Astrocyte of the cerebellum (primary cell): ENCODE measurements at places on chromosomes 7 and 10.
A peak's percentile ranks its signal among the peaks of the same experiment; 100 is the strongest.

DNA sequence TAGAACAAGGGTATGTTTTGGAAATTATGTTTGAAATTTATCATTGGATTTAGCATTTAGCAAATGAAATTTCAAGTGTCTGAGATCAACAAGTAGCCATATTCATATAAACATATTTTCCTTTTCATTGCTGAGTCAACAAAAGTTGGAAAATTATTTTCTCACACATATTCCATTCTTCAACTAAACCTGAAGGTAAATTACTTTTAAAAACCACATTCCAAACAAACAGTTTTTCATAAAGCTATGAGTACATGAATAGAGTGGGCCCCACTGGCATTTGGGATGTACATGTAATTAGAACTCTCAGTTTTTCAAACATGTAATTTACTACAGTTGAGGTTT is 178.3 kb upstream of the MKLN1 start:
- DNase-seq = no peak

GRCh38 chr10:100858747-100859483 is 53.8 kb upstream of the SLF2 start:
- no peak for DNase-seq

DNA sequence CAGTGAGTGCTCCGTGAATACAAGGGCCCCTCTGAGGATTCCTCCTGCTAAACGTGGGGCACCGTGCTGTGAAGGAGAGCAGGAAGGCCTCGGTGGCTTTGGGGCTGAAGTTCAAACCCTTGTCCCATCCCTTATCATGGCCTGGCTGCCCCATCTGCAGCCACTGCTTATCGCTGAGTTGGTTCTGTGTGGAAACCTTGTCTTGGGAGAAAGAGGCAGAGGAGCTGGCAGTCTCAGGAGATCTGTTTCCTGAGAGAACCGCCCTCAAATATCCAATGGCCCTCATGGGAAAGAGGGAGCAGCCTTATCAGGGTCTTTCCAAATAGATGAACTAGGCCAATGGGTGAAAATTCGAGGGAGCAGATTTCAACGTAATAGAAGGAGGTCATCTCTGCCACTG is 52.0 kb upstream of the NRF1 start:
- DNase-seq = no peak

DNA sequence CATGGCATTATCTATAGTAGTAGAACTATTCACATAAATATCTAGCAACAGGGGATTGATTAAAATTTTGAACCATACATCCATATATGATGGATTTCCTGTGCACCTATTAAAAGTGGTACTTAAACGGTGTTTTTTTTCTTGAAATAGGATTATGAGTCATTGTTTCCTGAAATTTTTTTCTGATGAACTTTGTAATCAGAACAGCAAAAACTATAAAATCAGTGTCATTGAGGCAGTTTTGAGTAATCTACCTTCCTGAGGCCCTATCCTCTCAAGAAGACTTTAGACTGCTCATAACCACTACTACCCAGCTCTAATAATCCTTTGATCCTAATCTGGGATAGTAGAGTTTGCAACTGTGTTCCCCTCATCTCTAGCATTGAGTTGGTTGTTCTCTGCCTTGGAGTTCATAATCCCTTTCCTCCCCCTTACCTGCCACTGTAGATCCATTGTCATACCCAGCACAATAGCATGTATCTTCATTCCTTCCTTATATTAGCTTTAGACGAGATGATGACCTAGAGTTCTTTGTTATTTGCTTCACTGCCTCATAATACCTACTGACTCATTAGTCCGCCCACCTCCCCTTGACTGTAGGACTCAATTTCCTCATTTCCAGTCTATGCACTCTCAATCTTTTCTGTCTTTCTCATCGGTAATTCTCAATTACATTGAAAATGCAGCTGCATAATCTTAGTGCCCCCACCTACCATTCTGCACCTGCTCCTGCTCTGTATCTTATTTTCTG is 133.4 kb downstream of the LRRC4 start:
- DNase-seq = no peak

DNA sequence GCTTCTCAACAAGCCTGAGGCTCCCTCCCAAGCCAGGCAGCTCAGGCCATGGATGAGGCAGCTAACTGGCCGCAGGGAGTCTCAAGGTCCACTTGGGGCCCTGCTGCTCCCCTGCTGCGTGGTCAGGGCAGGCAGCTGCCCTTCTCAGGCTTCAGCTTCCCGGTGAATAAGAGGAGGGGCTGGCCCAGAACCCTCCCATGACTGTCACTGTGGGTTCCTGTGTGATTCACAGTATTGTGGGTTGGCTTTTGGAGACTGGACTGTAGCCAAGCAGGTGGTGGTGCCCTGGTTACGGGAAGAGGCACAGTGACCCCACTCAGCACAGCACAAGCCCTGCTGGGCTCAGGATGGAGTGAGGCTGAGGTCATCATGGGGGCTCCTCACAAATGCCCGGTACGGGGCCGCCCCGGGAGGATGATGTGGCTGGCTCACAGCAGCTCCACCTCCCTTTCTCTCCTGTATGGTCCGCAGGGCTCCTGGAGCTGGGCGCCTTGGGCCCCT is 189.8 kb downstream of the HECW1 start:
- peak; percentile 65 for DNase-seq

- DNase-seq = no peak
These were observed 61.6 kb downstream of the CLEC2L start for GRCh38 chr7:139585042-139585441.

- DNase-seq = no peak
These were observed 19.1 kb downstream of the BTRC start for GRCh38 chr10:101373063-101373462.

DNA sequence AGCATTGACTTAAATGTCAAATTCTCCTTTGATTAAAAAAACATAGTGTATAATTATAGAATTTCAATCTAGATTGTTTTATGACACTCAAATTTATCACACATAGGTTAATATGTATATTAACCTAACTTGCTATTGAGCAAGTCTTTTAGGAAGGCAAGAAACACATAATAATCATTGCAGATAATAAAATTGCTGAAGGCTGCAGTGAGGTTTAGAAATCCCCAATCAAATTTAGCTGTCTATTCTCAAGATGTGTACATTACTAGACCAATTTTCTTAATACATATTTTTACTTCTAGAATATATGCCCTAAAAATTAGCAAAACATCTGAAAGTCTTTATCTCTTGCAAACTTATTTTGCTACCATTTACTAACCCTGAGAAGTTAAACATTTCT is 34.9 kb upstream of the SEMA3D start:
- no peak for DNase-seq

- no peak for DNase-seq
These were observed 149.5 kb downstream of the PPP1R9A start for GRCh38 chr7:95056901-95057300.

DNA sequence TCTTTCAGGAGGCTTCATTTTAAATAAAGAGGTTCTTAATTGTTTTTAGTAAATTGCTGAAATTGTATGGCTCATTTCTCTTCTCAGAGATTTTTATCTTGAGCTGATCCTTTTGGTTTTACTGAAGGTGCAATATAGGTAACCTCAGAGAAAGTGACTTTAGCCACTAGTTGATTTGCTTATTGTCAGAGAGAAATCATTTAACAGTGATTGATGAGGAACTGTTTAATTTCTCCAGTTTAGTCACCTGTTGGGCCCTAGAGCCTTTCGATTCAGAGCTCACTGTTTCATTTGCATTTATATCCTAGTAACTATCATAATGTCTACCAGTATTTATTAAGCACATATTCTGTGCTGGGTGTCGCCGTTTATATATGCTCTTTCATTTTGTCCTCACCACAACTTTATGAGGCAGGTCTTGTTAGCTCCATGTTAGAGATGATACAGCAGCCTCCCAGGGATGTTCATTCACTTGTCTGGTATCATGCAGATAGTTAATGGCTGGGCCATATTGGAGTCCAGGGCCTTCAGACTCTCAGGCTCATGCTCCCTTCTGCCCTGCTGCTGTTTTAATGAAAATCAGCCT is 42.1 kb downstream of the KAT6B start:
- DNase-seq = no peak

DNA sequence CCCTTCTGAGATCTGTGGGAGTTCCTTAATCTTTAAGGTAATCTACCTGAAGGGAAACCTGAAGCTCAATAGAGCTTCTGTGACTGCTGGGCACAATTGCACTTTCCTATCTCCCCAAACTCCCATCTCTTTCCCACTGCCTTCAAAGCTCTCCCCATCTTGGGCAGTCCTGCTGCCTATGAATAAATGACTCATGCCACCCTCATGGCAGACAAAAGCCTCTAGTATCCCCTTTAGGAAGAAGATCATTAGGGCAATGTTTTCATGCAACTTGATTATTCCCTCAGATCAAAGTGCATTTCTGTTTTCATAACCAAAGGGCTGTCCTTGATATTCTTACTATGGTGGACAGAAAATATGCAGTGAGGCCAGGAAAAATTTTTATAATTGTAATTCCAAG is 704.9 kb upstream of the LRRN3 start:
- no peak for DNase-seq

- DNase-seq = no peak
These were observed 18.4 kb downstream of the LRRC27 start for GRCh38 chr10:132350391-132350790.

DNA sequence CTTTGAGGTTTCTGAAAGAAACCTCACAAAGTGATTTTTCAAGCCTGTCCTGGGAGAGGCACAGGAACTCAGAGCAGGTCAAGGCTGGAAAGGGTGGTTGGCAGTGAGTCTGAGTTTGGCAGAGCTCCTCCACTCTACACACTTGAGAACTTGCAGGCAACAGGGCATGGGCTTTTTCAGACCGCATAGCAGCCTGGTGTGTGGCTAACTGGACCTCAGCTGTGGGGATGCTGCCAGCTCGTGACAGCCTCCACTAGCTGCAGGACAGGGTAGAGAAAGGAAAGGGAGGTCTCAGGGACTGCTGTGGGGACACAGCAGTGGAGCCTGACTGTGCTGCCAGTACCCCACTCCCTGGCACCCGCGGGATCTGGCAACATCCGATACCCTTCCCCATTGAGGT is 2.6 kb downstream of the CDHR1 start:
- no peak for DNase-seq

DNA sequence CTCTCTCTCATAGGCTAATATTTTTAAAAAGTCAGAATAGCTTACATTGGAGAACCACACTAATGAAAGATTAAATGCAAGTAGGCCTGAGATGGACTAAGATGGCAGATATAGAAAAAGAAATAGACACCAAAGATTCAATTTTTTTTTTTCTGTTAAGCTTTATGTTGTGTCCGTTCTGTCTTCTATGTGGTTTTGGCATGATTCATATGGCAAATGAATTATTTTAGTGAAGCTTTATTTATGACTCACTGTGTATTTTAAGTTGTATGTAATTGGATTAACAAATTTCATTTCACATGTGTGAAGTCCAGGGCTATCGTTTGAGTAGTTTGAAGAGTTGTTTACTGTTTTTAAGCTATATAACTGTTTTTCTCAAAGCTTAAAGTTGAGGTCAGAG is 214.8 kb downstream of the CAMK1D start:
- no peak for DNase-seq

GRCh38 chr7:38703093-38703492 is 71.9 kb upstream of the AMPH start:
- DNase-seq = no peak

DNA sequence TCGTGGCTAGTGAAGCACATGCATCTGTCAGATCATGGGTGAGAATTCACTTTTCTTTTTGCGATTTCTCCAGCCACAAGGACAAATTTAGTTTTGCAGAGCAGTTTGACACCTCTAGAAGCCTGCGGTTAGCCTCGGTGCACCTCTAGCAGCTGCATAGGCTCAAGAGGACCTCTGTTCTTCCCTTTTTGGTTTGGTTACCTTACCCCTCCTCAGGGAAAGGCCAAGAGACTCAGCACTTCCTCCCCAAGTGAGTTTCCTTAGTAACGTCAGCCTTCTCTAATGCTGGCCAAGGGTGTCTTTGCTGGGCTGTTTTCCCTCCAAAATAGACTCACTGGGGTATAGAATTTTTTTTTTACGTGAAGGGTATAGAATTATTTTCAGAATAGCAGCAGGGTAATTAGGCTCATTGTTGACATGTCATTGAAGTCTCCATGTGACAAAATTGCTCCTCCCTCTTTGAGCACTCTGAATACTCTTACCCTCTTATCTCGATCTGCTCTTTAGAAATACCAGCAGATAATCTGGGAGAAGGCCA is 97.8 kb downstream of the AUTS2 start:
- DNase-seq = no peak

DNA sequence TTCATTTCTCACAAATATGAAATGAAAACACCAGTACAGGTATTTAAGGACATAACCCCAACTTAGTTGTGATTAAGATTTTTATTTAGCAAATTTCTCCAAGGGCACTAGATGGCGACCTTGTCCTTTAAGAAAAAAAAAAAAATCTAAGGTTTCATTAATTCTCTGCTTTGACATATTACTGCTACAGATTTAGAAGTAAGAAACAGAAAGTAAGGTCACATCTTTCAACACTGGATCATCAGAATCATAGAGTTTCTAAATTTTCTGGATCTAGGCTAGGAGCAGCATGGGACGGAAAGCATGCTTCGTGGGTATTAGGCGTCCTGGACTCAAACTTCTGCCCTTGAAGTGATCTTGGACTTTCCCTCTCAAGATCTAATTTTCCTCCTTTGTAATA is 85.5 kb upstream of the PRKG1 start:
- DNase-seq = no peak

GRCh38 chr7:124722292-124722691 is 43.3 kb downstream of the GPR37 start:
- DNase-seq = no peak

GRCh38 chr10:124028700-124029480 is 64.5 kb downstream of the CHST15 start:
- DNase-seq = no peak

DNA sequence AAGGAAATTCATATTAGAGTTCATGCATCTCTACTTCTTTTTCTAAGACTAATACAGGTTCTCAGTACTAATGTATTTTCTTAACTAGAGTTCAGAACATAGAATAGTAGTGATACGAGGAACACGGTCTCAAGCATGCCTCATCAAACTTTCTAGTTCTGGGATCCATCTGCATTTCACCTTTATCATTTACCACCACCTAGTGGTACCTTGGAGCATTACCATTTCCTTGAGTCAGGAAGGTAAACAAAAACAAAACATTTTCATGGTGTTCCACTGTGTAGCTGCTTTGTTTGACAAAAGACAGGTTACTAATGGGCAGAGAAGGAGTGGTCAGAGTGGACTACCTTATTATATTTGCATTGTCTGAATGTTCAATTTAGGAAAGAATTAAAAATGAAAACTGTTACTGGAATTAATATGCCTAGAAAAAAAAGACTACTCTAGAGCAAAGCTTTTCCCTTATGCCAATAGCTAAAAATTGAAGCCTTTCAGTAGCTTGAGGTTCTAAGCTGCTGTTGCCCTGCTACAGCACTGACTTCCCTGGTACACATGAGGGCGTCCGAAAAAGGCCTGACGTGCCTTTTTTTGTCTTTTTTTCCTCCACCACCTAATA is 44.5 kb downstream of the STARD3NL start:
- peak; percentile 61 for DNase-seq
